HL-60 (cell line): ENCODE measurements at places on chromosomes 6 and 20.

DNA sequence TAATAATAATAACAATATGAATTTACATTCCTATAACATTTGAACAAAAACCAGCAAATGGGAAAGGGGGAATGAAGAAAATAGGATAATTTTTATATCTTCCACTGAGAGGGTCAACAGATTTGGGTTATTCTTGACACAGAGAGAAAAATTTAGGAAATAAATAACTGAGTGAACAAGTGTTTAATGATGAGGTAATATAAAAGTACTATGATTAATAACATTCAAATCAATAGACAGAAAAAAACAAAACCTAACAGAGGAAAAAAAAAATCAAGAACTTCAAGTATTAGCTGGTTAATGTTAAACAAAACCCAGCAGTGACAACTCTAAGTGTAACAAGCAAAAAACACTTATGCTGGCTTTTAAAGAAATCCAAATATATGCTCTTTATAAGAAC is 66.5 kb downstream of the LCA5 start:
- no peak for DNase-seq

- DNase-seq, result no peak
These were observed 47.7 kb downstream of the BANF2 start for GRCh38 chr20:17747431-17747846.

GRCh38 chr6:45667300-45667699 is 289.6 kb upstream of the SUPT3H start:
- no peak for DNase-seq

GRCh38 chr6:56547687-56548086 is 95.0 kb downstream of the DST start:
- no peak for DNase-seq

GRCh38 chr6:105452924-105453756 is 50.3 kb upstream of the PREP start:
- peak; percentile 15 for DNase-seq

GRCh38 chr20:61185841-61186601 is 66.0 kb upstream of the CDH4 start:
- DNase-seq, result peak; percentile 14

DNA sequence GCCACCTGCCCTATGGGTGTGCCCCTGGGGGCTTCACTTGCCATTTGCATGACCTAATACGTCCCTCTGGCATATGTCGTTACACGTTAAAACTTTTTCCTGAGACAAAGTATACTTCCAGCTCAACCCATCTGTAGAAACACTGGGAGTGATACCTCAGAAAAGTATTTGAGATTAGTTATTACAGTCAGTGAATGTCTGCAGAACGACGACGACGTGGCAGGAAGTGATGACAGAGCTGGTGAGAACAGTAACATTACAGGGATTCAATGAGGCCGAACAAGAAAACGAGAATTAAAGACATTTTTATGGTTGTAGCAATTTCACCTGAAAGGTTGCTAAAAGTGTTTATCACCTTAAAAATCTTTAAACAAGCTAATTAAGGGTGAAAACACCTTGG is 40.2 kb downstream of the SASH1 start:
- DNase-seq, result no peak

GRCh38 chr20:44422083-44422482 is 53.6 kb upstream of the TTPAL start:
- DNase-seq, result no peak

DNA sequence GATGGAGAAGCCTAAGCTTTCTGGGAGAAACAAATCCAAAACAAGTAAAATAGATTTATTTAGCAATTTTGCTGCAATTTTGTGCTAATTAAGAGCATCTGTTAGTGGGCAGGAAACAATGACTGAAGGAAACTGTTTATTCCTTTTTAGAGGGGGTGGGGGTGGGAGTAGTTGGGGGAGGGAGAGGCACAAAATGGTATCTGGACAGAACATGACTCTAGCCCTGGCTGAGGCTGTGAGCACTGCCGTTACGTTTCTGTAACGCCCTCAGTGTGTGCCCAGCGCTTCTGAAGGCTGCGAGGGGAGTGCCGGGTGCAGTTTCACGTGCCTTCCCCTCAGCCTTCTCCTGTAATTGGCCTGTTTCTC is 28.8 kb downstream of the METTL24 start:
- DNase-seq, result no peak

- no peak for DNase-seq
These were observed 241.8 kb upstream of the BMP2 start for GRCh38 chr20:6525447-6526303.

- no peak for DNase-seq
These were observed 32.5 kb downstream of the RIPOR3 start for GRCh38 chr20:50658804-50659380.

GRCh38 chr20:21874127-21874526 is 168.7 kb downstream of the PAX1 start:
- no peak for DNase-seq

GRCh38 chr20:48866936-48867335 is 39.1 kb upstream of the PREX1 start:
- no peak for DNase-seq

DNA sequence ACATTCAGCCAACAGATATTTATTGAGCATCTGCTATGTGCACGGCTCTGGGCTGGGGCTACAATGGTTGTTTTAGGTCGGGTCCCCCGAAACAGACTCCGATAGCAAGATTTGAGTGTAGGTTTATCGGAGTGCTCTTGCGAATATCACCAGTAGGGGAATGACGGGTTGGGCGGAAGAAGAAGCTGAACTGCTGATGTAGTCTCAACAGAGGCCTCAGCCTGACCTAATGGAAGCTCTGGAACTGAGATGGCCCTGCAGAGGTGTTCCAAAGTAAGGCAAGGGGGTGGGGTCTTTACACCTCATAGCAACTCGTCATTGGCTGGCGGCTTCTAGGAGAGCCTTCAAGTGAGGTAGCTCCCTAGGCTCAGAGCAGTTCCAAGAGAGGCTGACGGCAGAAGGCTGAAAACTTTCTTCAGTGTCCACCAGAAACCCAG is 1.1 kb downstream of the L3MBTL1 start:
- no peak for DNase-seq

DNA sequence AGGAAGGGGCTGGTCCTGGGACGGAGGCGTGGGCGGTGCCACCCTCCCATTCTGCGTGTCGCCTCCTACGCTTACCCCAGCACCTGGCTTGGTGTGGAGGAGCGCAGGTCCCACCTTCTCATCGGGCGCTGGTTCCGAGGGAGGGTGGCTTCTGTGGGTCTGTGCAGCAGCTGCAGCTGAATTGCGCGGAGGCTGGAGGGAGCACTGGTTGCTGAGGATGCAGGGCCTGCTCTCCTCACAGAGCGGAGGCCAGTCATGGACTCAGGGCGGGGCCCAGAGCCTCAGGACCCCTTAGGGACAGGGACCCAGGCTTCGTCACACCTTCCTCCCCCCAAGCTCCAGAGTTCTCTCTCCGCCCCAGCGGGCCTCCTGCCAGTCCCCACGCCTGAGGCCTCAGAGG is 127.8 kb upstream of the MAP3K4 start:
- DNase-seq, result no peak

- DNase-seq, result no peak
These were observed 110.2 kb downstream of the SOBP start for GRCh38 chr6:107600121-107600520.

DNA sequence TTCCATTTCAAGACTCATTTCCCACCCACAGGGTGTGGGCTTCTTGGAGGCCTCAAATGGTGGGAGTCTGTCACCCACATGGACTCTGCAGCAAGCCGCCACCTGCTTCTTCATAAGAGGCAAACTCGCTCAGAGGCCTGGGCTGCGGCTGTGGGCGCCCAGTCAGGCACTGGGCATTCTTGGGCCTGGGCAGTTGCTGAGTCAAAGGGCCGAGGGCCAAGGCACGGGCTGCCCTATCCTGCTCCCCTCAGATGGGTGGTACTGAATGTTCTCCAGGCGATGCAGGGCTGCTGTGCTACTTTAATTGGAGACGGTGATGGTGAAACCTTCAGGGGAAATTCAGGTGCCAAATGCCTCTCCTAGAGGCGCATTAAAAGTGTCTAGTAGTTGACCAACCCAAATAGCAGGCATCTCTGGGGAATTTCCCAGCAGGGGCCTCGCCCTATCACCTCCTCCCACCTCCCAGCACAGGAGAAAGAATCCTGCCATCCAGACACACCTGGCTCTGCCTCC is 57.9 kb downstream of the MAFB start:
- DNase-seq, result no peak

GRCh38 chr20:15921930-15922329 is 651.3 kb downstream of the KIF16B start:
- DNase-seq, result no peak

- DNase-seq, result no peak
These were observed 60.6 kb downstream of the IGF2R start for GRCh38 chr6:160029525-160029924.

- no peak for DNase-seq
These were observed 40.3 kb downstream of the STX11 start for GRCh38 chr6:144190593-144190992.

DNA sequence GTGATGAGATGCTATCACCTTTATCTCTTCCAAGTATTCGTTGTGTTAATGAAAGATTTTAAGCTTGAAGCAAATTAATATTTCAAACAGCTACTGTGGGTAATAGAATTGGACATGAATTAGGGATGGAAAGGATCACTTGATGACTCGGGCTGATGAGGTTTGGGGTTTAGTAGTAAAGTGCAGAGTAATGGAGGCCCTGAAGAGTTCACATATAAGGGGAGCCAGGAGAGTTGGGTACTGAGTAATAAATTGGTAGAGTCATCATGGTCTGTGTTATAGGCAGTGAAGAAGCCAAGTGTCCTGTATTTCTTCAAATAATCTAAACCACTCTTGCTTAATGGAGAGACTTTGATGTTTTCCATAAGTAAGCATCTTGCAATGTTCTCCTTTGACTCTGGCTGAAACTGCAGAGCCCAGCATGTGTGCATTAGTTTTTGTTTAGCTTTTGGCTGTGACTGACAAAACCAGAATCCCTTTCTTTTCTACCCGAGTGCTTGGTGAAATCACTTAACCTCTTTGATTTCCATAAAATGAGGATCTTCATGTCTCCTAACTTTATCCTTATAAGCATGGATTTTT is 57.6 kb downstream of the L3MBTL3 start:
- no peak for DNase-seq

DNA sequence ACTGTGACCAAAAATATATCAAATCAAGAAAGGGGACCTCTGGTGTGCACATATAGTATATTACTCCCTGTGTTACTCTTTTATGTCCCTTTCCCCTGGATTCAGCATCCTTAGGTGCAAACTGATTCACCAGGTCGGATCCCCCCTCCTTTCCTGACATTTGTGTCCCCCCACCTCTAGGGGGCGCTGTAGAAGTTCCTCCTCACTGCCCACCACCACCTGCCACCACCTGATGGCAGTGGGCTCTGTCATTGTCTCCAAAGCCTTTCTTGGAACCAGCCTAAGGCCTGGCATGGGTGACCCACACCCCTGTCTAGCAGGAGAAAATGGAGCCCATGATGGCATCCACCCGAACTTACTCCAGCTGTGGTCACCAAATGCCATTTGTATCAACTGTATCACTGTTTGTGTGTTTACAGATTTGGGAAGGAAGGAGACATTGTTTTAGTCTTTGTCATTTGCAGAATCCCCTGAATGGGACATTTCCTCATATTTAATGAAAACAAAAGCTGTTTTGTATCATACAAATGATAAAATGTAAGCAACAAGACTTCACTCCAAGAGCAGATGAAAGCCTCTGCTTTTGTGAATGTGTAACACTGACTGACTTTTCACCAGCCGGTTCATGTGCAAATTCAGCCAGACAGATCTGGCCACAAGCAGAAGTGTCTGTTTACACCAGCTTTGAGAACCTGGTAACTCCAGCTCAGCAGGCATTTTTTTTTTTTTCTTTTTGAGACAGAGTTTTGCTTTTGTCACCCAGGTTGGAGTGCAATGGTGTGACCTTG is 66.2 kb downstream of the ARMC2 start:
- peak; percentile 26 for DNase-seq

- peak; percentile 68 for DNase-seq
These were observed 66.9 kb downstream of the GMPR start for GRCh38 chr6:16305246-16305725.

- no peak for DNase-seq
These were observed 302.3 kb downstream of the TENT5A start for GRCh38 chr6:81450180-81450579.

GRCh38 chr6:116008470-116009243 is 52.0 kb downstream of the FRK start:
- no peak for DNase-seq

- DNase-seq, result no peak
These were observed 107.7 kb downstream of the JPH2 start for GRCh38 chr20:44079291-44079690.

- no peak for DNase-seq
These were observed 122.1 kb upstream of the SPACA1 start for GRCh38 chr6:87925373-87926060.

DNA sequence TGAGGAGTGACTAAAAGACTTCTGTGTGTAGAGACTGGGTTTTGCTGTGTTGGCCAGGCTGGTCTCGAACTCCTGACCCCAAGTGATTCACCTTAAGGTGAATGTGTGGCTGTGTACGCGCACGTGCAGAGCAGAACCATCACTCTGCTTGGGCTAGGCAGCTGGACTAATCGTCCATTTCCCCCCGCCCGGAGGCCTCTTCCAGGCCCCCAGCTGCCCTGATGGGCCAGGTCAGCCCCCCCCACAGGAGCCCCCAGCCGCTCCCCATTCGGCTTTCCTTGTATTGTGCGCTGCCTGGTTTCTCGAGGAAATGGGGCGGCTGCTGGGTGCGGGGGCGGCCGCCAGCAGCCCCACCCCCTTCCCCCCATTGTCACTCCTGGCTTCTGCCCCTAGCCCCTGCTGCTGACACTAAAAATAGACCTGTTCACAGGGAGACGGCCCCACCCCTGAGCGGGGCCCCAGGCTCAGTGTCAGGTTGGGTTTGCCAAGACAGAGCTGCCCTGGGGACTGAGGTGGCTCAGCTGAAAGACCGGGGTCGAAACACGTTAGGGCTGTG is 24.6 kb upstream of the CSNK2A1 start:
- DNase-seq, result no peak

GRCh38 chr6:17971128-17972073 is 16.0 kb downstream of the KIF13A start:
- DNase-seq, result no peak

GRCh38 chr6:31701666-31702404 is 1.3 kb downstream of the ABHD16A start:
- DNase-seq, result no peak

DNA sequence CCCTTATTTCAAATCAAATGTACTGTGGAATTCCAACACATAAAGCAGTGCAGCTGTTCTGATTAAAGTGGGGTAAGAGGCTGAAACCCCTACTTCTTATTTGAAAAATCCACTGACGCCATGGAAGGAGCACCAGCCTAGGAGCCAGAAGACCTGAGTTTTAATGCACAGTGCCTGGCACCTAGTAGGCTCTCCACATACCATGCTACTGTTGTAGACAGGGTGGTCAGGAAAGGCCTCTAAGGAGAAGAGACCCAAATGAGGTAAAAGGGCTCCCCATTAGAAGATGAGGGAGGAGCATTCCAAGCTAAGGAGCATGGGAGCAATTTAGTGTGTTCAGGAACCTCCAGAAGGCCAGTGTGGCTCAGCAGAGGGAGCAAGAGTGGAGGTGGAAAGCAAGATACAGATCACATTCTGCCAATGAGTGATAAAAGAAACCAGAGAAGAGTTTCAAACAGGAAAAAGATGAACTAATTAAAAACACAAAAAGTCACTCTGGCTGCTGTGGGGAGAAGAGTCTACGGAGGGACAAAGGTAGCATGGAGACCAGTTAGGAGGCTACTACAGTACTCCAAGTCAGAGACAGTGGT is 11.8 kb upstream of the ZNF76 start:
- no peak for DNase-seq
